GM20000 (cell line): ENCODE measurements at places on chromosomes 16 and 17.

DNA sequence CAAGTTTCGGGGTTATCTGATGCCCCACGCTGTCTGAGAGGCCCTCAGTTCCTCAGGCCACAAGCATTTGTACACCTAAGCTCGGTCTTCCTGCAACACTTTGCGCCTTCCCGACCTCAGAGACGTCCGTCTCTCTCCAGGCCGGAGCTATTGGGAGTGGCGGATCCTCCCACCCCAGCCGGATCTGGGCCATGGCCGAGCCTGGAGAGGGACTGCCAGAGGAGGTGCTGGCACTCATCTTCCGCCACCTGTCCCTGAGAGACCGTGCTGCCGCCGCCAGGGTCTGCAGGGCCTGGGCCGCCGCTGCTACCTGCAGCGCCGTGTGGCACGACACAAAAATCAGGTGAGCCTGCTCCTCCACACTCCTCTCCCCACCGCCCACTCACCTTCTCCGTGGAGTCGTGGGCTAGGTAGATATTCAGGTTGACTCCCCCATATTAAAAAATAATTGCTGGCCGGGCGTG is 1.9 kb downstream of the FBXL8 start:
- DNase-seq, result no peak

DNA sequence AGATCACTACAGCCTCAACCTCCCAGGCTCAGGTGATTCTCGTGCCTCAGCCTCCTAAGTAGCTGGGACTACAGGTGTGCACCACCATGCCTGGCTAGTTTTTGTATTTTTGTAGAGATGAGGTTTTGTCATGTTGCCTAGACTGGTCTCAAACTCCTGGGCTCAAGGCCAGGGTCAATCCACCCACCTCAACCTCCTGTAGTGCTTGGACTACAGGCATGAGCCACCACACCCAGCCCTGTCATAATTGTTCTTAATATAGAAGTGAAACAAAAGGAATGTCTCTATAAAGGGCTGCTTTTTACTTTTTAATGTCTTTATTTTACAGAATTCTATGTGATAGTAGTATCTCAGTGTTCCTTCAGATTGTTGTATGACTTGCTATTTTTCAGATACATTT is 345.2 kb upstream of the TBX2 start:
- no peak for DNase-seq

DNA sequence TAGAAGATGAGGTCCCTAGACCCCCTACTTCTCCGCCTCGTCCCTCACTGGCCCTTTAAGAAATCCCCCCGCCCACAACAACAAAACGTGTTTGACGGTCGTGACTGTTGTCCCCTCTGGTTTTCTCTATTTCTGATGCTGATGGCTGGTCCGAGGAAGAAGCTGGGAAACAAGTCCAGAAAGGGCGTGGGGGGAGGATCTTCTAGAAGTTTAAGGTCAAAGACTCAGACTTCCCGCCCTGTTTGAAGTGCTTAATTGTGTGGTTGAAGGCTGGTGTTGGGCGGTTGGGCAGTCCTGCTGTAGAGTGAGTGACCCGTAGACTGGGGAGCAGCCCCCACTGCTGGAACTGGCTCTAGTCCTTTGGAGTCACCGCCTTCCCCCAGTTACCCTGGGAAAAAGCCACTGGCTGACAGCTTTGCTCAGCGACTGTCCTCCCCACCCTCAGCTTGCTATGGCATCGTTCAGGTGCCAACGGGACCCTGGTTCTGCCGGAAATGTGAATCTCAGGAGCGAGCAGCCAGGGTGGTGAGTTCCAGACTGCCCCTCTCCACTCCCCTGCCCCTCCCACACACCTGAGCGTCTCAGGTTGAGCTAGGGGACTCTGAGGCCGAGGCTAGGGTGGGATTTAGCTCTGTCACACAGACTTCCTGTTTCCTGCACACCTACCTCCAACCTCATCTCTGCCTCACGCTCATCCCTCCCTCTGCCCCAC is 1.6 kb downstream of the MLLT6 start:
- peak; percentile 38 for DNase-seq

DNA sequence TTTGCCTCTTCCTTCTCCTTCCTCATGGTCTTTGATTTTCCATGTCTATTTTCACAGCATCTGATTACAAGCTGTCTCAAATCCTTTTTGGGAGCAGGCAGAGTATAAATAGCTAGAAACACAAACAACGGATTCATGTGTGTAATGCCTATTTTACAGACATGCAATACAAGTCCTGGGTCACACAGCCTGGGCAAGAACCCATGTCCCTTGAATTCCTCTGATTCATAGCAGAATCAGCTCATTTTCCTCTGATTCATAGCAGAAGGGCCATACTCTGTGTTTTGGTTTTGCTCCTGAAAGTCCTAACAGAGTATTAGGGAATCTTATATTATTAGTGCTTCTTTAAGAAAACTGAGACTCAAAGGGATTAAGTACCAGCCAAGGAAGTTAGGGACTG is 71.3 kb downstream of the IRX5 start:
- DNase-seq, result no peak

- DNase-seq, result peak; percentile 94
Observed at GRCh38 chr16:22190081-22190775, 15.8 kb upstream of the EEF2K start.

DNA sequence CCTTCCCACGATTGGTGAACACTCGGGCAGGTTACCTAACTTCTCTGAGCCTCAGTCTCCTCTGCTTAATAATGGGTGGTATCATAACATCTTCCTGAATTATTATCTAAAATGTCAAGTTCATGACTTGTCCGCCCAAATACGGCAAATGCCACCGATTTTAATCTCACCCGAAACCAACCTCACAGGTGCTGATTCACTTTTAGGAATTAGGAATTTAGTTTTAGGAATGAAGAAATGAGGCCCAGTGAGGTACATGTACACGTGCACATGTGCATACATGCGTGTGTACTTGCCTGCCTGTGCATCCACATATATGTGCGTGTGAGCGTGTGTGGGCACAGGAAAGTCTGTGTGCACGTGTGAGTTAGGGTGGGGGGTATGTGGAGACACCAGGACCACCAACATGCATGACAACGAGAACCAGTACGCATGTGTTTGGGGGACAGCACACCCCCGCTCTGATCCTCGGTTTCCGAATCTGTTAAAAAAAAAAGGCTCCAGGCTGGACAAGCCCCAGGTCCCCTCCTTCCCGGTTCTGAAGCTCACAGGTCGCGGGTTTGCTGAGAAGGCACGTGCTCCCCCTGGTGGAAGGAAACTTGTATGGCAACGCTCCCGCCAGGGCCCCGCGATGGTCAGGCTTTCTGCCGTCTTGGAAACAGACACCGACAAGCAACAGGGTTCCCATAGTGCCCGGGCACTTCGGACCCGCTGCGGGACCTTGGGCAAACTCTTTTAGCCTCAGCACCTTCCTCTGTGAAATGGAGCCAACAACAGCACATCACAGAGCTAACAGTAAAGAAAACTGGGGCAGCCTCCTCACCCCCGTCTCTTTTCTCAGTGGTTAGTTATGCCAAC is 219.2 kb downstream of the RBFOX3 start:
- peak; percentile 84 for DNase-seq

GRCh38 chr17:76072148-76072858 is at the start of gene SRP68:
SRP68 (minus strand) TSS chr17:76072517; CDS start chr17:76072491, 26 bp downstream.
- DNase-seq, result peak; percentile 98

- no peak for DNase-seq
Observed at GRCh38 chr17:34285286-34285792, at the start of gene CCL11. CCL11 (plus strand) TSS chr17:34285742; CDS start chr17:34285809, 67 bp downstream.

DNA sequence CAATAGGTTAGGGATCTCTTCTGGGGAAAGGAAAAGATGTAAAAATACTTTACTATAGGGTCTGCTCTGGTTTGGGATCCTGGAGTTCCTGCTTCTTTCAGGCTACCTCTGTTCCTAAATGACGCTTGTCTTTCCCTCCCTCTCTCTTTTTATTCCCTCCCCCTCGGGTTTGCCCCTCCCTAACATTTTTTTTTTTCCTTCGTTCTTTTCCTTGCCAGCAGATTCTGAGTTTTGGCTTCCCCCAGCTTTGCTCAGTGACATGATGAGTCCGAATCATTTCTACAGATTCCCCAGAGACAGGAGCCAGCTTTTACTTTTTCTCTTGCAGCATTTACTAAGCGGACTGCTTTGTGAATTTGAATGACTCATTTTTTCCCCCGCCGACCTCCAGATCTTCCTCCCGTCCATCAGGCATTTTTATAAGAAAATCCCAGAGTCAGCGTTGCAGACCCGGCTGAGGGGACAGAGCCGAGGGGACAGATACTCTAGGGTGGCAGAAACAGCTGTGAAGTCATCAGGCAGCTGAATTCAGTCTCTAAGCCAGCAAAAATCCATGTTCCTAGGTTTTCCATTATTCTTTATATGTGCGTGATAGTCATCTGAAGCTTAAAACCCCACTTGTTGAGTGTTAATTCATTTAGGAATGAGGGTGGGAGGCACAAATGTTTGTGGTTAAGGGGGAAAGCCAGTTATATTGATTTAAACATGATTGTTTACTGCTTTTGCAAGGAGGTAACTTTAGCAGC is at the start of gene TMEM100:
Gene TMEM100, minus strand, starts transcription at position 123 of the 746 bp plus-strand sequence. CDS start 1,794 bp downstream, outside the sequence.
- no peak for DNase-seq

DNA sequence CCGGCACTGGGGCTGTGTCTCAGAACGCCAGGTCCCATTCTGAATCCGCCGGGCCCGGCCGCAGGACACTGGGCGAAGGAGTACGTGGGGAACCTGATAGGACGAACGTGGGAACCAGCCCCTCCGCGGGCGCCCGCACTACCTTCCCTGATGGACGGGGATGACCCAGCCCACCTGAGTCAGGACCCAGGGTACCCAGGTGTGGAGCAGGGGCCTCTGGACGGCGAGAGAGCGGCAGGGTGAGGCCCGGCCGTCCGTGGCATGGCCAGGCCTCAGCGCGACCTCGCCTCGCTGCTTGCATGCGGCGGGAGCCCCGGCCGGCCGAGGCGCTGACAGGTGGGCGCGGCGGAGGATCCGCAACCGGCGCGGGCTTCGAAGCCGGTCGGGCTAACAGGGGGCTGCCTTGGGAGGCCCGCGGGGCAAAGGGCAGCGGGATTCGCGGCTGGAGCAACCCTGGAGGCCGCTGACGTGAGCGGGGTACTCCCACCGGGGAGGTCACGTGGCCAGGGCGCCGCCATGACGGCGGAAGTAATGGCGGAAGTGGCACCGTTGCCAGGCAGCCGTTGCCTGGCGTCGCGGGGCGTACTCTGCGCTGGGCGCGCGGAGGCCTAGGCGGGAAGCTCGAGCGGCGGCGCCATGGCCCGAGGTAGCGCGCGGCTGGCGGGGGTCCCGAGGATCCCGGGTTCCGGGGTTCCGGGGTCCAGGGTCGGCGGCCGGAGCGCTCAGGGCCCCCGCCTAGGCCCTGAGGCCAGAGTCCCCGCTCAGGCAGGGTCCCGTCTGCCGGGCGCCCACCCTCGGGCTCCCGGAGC is at the start of gene WDR90:
Gene WDR90, plus strand, starts transcription at position 585 of the 809 bp plus-strand sequence. Its CDS starts 52 bp downstream, at position 637.
- DNase-seq, result peak; percentile 99

- DNase-seq, result peak; percentile 86
Observed at GRCh38 chr16:57284209-57284951, at the start of gene PLLP. PLLP (minus strand) TSS chr16:57284672; CDS start chr16:57284540, 132 bp downstream.

- DNase-seq, result peak; percentile 78
Observed at GRCh38 chr16:50282010-50282538, 15.7 kb downstream of the ADCY7 start.

- DNase-seq, result peak; percentile 75
Observed at GRCh38 chr17:75033346-75034235, 13.2 kb downstream of the ATP5PD start.

- DNase-seq, result no peak
Observed at GRCh38 chr17:63991611-63992010, 6.5 kb upstream of the PRR29 start.

DNA sequence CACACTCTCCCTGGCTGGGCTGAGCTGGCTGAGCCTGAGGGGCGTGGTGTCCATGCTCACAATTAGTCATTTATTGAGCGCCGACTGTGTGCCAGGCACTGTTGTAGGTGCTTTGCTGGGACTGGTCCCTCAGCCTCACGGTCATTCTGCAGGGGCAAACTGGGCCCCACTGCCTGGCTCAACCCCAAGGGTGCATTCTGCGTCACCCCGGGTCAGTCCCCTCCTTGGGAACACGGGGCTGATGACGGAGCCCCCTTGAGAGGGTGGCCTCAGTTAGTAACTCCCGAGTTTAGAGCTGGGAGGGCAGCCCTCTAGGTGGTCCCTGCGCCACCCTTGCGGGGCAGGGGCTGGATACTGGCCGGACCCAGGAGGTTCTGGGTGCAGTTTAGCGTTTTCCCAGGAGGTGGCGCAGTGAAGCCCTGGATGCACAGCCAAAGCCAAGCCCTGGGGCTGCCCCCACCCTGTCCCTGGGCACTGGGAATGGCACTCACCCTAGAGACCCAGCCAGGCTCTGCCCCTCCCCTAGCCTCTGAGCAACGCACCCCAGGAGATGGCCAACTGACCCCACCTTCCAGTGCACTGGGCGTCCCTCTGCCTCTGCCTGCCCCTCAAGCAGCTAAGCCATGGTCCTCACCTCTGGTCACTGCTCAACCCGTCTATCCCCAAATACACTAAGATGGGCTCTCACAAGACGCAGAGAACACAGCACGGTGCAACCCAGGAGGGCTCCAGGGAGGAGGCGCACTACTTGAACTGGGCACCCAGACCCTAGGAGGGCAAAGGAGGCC is 243.2 kb upstream of the GSE1 start:
- DNase-seq, result peak; percentile 83

DNA sequence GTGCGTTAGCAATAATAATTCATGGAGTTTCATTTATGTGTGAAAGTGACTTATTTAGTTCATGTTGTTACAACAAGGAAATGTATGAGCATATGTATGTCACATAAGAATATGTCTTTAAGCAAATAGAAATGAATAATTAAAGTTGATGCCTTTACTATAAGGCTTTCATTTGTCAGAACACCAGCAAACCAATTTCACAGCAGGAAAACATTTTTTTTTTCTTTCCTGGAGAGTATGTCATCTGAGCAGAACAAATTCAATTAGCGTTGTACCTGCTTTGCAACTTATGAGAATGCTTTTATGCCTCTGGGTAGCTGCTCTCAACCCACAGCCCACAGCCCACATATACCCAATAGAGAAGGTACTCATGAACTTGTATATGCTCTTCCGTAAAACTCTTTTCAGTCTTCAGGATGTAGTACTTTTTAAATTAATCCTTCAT is 26.3 kb upstream of the APOH start:
- DNase-seq, result no peak

DNA sequence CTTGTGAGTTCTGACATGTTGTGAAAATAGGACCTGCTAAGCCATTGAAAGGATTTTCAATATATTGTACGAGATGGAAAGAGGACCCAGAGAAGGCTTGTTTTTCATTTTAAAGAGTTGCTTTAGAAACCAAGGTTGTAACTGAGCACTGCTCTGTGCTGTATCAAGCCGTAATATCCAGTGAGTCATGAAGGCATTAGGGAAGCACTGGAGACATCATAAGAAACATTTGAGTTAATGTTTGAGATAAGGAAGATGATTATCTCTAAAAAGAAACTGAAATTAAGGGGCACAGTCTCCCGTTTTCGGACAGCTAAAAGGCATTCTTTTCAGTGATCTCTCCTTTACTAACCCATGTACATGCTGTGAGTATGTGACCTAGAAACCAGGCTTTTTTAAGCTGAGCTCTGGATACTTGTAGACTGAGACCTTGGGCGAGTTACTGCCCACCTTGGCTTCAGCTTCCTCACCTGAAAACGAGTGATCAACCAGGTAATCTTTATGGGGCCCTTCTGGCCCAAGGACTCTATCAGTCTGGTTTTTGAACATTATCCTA is 149.2 kb upstream of the TBX2 start:
- no peak for DNase-seq
